ENCODE measurements at places on chromosomes 12 and 14. TPM values are rescaled to one million over a fixed set of nuclear protein-coding genes. Genes with fewer than 3 reads are reported as not detected.

DNA sequence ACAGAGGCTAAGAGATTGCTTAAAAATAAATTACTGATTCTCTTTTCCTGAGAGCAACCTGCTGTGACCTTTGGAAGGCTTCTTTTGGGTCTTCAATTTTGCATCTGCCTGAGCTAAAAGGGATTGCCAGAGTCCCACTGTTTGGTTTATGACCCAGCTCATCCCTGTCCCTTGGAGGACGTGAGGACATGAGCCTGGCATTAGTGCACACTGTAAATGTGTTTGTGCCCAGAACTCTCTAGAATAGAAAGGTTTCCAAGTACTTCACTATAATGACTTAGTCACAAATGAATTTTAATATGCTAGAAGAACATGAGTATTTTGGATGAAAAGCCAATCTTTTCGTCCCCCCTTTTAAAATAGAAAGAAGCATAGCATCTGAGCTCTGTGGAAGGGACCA lies 47.1 kb upstream of the CDKN3 start:
- no peak for DNase-seq

DNA sequence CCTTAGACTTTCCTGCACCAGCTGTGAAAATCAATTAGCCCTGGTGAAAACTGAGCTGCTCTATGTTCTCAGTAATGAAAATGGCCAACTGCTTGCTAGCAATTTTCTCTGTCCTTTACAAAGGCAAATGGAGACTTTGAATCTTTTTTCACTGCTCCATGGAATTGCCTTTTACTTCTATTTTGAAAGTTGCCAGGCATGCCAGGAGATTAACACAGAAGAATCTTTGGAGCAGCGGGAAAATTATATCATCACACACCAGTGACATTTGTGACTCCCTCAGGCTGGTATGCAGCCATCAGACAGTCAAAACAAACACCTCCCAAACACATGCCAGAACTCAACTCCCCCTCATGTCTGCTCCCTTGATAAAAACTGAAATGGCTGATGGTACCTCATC lies 872.0 kb upstream of the FLRT2 start:
- no peak for DNase-seq

- DNase-seq: no peak
Observed at GRCh38 chr12:6846316-6846869, 4.7 kb downstream of the CDCA3 start.

- DNase-seq: no peak
Observed at GRCh38 chr12:84807249-84807648, 105.3 kb downstream of the SLC6A15 start.

DNA sequence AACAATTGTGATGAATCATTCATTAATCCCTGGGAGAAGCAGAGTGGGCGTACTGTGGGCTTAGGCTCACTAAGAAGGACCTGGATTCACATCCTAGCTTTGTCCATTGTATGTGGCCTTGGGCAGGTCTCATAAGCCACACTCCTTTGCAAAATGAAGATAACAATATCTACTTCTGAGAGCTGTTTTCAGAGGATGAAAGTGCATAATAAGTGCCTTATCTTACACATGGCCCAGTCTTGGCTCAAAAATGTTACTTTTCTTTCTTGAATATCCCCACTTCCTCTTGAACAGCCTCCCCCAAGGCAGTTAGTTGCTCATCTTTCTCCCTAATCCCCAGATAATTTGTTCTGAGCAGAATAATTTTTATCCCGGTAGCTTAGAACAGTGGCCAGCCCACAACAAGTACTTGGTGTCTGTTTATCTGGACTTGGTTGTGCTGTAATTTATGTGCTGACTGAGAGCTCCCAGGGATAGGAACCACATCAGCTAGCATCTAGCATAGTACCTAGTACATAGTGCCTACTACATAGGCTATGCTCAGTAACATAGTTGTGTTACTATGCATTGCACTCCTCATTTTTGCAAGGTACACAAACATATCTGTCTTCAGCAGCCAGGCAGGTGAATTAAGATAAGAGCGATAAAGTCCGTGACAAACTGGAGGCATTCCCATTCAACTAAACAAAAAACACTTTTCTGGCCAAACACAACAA lies 61.7 kb upstream of the NUDT4 start:
- DNase-seq: no peak

DNA sequence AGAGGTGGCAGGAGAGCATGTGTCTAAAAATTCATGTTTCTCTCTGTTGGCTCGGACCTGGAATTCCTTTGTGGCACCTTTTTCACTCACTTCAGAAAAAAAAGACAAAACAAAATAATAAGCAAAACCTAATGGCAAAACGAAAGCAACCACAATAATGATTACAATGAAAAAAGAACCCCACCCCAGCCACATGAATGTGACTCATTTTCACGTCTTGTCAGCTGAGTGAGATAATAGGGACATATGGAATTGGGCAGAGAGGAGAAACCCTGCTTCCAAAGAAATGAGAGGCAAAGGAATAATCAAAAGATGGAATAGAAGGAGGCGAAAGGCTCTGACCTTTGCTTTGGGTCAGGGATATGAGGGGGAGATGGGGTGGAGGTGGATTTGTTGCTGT lies 143.4 kb downstream of the SLC8A3 start:
- no peak for DNase-seq

DNA sequence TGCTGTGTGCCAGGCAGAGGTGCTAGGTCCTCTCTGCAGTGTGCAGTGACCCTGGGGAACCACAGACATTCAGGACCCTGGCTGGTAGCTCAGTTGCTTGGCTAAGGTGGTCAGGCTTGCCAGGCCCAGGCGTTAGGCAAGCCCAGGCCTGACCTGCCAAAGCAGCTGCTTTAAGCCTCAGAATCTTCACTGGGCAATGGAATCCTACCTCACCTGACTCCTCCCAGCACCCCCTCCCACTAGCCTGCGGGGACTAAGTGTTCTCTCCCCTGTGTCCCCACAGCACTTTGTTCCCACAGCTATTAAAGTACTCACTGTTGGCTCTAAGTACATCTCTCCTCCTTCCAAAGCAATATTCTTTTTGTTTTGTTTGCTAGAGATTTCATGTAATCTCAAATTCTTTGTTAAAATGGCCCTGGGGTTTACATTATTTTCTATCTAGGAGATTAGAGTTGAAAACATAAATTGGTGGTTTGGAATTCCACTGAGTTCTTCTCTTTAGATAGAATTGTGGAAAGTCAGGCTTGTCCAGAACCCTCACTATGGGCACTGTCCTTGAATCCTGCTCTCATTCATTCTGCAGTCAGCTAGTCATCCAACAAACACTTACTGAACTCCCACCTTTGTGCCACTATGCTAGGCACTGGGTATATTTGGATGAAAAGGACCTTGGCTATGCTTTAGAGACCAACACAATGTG lies 44.4 kb downstream of the DGLUCY start:
- DNase-seq: peak; percentile 73

DNA sequence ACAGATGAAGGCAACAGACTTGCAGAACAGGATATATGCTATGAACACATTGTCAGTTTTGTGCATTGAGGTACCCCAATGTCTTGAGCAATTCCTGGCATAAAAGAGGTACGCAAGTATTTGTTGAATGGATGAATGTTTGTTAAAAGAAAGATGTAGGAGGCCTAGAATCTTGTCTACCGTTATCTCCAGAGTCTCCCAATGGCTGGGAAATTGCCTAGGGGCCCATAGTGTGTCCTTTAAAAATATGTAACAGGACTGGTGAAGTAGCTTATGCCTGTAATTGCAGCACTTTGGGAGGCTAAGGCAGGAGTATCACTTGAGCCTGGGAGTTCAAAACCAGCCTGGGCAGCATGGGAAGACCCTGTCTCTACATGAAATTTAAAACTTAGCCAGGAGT lies 20.4 kb upstream of the SPTSSA start:
- DNase-seq: no peak

DNA sequence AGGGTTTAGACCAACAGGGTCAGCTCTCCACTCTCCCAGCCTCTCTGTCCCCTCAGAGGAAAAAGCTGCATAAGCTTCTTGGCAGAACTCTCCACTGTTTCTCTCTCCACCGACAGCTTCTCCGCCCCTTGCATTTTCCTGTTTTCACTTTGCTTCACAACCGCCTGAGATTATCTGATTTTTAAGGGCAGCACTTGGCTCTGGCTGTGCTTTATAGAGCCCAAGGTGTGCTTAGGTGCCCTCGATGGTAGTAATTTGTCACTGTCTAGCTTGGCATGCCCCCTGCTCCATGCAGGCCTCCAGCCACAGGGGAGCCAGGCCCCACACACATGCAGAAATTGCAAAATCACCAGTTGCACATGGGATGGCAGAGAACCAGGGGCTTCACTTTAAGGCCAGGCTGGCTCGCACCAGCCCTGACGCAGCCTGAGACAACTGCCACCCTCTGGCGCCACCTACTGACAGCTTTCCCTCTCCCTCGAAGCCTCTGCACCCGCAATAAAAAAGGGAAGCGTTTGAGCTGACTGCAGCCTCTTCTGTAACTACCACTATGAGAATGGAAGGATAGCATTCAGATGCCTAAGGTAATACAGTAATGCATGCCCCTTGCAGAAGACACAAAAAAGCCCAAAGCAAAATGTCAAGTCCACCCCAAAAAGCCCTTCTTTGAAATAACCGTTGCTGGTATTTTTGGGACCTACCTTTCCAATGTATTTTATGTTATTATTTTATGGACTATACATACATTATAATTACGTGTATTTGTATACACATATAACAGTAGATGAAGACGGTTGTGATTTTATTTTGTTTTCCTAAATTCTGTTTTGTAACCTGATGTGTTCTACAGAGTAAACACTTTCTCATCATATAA lies 32.0 kb upstream of the RIMBP2 start:
- DNase-seq: peak; percentile 94

DNA sequence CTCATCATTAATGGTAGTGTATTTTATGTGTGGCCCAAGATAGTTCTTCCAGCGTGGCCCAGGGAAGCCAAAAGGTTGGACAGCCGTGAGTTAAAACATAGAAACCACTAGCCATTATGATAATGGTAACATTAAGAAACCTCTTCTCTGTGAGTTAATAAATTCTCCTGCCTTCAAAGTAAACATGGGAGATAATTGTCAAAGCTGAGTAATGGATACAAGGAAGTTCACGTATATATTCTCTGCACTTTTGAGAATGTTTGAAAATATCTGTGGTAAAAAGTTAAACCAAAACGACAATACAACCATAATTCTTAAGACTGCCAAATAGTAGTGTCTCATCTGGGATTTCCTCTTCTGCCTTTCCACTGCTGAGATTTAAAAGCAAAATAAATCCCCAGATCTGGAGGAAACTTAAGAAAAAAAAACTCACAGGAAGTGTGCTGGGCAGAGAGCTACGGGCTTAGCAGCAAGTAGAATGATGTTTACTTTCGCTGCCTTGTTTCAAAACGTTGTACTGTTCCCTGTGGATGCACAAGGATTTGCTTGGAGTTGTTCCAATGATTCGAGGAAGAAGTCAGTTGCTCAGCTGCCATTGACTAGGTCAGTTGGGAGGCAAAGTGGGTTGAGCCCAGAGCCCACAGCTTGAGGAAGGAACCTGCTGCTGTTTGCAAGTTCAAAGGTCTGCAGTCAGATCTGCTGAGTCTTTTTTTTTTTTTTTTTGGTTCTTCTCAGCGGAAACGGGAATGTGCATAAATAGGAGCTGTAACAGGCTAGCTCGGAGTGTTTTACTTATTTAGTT lies 1.7 kb downstream of the TPCN1 start:
- peak; percentile 80 for DNase-seq

DNA sequence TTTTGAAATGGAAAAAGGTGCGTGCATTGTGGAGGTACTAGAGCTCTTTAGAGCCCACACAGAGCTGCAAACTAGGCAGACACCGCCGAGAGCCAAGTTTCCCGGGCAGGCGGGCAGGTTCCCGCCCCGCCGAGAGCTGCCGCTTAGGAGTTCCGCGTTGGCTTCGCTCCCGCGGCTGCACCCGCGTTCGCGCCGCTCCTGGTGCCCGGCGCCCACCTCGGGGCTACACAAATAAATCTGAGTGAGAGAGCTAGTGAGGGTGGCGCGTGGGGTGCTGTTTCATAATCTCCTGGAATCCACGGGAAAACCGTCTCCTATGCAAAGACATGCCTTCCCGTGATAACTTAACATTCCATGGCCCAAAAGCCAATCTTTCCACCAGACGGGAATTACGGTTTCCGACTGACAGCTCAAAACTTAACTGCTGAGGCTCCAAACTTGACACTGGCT lies 645 bp downstream of the KITLG start:
- DNase-seq: peak; percentile 45

DNA sequence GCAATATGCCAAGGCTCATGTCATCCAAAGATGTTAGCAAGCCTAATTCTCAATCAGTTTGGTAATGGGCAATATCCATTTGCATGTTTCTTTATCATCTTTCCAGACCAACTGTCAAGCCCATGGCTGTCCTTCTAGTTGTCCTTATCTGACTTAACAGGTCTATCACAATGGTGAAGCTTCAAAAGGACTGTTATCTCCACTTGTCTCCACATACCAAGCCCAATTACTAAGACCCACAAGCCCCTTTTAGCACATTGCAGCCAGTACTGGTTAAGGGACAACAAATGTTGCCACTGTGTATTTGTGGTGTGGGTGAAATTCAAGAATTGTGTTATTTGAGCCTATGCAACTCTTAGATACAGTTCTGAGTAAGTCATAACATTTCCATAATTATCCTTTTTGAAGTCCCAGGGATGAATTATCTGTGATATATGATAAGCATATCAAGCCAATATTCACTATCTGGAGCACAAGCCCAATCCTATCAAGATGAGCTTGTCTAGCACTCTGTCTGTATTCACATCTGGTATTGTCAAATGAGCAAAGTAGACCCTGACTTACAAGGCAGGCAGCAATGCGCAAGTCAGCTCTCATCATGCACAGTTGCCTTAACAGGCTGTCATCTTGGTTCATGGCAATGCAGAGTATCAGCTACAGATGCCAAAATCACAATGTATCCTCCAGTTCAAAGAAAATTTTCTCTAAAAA lies 19.3 kb upstream of the ST8SIA1 start:
- no peak for DNase-seq

GRCh38 chr14:80260645-80261044 lies 49.3 kb upstream of the DIO2 start:
- no peak for DNase-seq

GRCh38 chr12:49973361-49973830 lies 649 bp downstream of the AQP6 start:
- DNase-seq: no peak

DNA sequence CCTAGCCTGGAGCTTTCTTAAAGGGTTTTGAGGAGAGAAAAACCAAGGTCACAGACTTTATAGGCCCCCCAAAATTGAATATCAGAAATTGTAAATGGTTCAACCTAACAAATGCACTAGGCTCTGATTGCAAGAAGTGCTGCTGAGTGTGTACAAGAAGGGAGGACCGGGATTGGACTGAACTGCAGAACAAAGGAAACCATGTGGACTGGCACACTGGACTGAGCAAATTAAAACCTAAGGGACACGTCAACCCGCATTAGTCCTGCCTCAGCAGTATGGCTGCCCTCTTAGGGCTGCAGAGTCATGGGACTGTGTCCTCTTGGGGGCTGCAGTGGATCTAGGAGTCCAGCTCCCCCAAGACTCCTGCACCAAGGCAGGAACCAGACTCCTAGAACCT lies 842 bp upstream of the CISTR start:
- no peak for DNase-seq

The SLC4A8 gene
- total RNA-seq: 0.23 TPM

The TAS2R30 gene
- 0.94 TPM for total RNA-seq

The KRT78 gene
- not detected for total RNA-seq

The GLI1 gene
- 1.6 TPM for total RNA-seq

The NR4A1 gene
- total RNA-seq: 115 TPM

The DDX47 gene
- 33.1 TPM for total RNA-seq
